Spleen (tissue), 13 donors: ENCODE measurements at places on chromosomes 2 and 18.

DNA sequence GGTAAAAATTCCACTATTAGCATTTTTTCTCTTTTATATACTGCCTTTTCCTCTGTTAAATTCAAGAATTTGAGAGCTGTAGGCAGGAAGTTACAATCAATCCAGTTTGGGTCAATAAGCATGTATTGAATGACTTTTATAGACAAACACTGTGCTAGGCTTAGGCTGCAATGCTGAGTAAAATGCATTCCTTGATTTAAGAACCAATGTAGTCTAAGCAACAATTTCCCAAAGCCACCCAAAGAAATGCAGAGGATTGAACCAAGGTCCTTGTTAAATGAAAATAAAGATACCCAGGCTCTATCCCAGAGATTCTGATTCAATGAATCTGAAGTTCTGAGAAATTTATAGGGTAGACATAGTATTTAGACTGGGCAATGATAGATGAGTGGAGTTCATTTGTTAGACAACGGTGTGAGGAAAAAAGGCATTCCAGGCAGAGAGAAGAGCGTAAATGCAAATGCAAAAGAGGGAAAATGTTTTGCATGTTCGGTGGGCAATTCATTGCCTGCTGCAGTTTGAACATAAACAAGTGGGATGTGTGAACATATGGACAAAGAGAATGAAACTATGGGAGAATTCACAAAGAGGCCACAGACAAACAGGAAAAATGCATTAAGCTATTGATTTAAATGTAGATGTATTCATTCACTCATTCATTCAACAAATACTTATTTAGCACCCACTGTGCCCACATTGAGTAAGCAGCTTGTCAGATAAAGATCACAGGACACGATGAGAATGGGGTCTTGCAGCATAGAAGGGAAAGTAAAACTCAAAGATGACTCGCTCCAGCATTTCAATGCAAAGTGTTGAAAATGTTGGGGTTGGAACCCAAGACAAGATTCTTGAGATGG lies 107.1 kb downstream of the EVA1A start:
- no peak for DNase-seq

- no peak for DNase-seq
Observed at GRCh38 chr18:62101321-62101721, 85.5 kb downstream of the PIGN start.

- no peak for DNase-seq
Observed at GRCh38 chr18:49613141-49613640, 51.3 kb downstream of the LIPG start.

- no peak for DNase-seq
Observed at GRCh38 chr2:40452786-40453185, 896 bp upstream of the SLC8A1 start.

DNA sequence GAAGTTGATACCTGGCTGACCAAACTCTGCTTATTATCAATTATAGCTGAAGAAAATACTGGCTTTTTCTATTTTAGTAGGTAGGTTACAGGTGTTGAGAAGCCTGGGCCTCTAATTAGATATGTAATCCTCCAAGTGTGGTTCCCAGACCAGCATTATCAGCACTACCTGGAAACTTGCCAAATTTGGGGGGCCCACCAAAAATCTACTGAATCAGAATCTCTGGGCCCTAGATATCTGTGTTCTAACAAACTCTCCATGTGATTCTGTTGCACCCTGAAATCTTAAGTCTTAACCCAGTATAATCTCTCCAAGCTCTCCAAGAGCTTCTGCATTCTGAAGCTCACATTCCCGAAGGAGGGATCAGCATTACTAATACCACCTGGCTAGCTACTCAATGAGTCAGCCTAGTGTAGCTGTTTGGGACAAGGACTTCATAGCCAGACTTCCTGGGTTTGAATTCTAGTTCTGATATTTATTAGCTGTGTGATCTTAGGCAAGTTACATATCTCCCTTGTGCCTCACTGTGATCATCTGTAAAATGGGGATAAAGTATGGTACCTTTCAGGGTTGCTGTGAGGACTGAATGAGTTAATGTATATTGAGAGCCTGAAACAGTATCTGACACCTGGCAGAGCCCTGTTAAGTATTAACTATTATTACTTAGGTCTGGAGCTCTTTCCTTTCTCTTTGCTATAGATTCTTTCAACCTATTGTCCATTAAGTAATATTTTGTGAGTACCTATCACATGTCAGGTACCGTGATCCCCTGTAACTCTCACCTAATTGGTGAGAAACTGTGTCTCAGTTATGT lies 94.1 kb upstream of the CD302 start:
- no peak for DNase-seq

DNA sequence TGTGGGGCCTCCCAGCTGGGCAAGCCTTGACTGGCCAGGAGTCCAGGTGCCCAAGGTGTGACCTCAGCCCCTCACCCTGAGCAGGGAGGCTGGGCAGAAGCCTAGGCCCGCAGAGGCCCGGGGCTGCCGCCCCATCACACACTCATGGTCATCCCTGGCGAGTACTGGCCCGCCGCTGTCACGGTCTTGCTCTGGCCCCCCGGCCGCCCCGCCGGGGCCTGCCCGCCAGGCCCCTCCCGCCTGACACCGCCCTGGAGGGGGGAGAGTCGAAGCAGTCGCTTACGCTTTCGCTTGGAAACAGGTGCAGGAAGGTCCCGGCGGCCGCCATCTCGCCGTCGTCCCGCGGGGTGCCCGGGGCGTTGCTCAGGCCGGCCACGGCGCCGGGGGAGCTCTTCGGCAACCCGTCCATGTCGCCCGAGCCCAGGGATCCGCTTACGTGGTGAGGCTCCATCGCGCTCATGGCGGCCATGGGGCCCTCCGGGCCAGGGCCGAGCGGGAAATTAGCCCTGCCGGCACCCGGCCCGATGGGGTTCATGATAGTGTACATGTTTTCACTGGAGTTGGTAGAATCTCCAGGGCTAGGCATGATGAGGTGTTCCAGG lies 26.6 kb upstream of the ANKRD62 start:
- DNase-seq, result no peak

- DNase-seq, result no peak
Observed at GRCh38 chr2:76711490-76711889, 810.7 kb downstream of the LRRTM4 start.

DNA sequence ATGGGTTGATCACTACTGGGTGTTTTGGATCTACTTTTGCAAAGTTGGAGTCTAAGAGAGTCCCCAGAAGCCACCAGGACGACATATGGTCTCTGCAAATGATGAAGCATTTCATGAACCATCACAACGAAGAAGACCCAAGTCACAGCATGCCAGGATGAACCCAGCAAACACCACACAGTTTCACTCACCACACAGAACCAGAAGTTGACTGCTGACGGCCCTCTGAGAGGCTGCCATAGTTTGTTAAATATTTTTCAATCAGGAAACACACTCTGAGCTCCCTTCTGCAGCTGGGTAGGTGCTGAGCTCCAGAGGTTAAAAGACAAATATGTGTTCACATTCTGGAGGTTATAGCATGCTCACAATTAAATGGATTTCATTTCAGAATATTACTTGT lies 271.4 kb downstream of the DCDC2C start:
- no peak for DNase-seq

DNA sequence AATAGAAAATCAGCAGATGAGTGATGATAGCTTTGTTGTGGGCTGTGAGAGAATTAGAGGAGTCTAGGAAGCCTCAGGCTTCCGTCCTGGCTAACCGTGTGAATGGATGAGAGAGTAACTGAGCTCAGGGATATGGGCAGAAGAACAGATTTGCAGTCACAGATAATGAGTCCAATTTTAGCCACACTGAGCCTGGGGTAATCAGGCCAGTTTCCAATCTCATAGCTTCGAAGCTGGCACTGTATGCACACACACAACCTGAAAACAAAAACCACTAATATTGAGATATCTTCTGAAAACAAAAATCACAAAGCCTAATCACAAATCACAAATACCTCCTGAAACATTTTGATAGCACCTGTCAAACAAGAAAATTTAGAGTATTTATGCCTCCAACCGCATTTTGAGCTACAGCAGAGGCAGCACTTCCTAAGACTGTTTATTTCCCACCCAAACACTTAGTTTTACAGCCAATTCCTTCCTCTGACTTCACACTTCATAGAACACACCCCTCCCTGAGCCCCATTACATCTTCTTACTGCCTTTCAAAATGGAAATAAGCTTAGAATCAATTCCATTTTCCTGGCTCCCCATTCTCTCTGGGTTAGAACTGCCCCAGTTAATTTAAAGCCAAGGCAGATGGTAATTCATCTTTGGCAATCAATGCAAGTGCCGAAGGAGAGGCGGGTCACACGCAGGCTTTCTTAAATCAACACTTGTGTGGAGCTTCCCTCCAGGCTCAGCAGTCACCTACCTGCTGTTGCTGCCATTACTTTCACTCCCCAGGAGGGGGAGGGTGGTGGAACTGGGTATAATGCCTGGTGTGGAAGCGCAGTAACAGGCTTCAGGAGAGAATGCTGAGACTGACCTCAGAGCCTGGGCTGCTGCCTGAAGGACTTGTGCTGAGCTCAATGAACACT lies 18.9 kb downstream of the TTR start:
- no peak for DNase-seq

- DNase-seq, result no peak
Observed at GRCh38 chr2:165109915-165110314, 93.9 kb downstream of the SCN3A start.

DNA sequence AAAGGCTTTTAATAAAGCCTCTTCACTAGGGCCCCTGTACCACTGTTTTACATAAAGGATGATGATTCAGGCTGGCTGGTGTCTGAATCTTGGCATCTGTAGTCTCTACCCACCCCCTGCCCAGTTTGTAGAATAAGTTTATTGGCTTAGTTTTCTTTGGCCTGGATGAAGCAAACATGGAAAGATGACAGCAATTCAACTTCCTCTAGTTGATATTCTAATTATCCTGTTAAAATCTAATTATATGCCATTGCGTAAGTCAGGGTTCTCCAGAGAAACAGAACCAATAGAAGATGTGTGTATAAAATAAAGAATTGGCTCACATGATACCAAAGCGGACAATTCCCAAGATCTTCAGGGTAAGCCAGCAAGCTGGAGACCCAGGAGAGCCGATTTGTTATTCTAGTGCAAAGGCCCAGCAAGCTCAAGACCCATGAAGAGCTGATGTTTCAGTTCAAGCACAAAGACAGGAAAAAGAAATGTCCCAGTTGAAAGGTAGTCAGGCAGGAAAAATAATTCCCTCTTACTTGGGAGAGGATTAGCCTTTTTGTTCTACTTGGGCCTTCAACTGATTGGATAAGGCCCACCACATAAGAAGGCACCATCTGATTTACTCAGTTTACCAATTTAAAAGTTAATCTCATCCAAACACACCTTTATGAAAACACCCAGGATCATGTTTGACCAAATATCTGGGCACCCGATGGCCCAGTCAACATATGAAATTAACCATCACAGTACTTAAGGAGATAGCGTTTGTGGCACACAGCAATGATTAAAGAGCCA lies 82.6 kb upstream of the LYPD1 start:
- no peak for DNase-seq

DNA sequence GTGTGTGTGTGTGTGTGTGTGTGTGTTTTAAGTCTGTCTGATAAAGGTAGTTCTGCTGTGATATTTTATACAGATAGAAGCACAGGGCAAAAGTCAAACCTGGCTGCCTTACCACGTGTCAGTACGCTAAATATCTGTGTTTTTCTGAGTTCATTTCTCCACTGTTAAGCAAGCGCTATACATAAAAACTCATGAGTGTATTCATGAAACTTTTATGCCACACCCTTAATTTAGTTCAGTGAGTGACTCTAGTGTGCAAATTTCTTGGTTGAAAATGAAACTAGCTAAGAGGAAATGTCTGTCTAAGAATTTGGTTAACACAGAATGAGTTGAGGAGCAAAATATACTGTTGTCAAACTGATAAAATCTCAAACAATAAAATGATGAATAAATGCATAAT lies 11.2 kb downstream of the CASP10 start:
- DNase-seq, result no peak

GRCh38 chr2:143850084-143850483 lies 669.8 kb downstream of the ZEB2 start:
- DNase-seq, result no peak

DNA sequence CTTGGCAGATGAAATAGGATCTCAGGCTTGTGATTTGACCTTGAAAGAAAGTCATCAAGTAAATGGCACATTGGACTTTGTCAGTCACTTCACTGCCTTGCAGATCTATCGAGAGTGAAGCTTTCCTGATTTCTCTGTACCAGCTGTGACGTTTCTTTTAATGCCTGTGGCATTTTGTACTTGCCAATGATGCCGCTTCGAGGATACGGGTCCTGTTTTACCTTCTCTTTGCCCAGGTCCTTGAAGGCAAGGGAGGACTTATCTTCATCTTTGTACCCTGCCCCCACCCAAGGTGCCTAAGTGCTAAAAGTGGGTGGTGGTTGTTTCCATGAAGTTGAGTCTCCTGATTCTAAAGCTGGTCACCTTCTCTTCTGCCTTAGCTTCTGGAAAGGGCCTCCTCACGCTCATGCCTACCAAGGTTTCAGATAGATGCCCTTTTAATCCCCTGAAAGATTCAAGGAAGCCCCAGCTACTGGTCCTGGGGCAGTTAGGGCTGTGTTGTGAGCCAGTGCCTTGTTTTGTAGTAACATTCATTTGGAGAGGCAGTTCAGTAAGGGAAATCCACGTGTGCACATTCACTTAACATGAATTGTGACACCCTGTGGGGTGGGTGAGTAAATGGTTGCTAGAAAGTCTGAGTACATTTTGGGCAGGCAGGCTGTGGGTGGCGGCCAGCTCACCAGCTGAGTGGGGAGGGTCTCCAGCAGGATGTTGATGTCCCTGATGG lies 6.1 kb downstream of the LBH start:
- DNase-seq, result peak; percentile 62

DNA sequence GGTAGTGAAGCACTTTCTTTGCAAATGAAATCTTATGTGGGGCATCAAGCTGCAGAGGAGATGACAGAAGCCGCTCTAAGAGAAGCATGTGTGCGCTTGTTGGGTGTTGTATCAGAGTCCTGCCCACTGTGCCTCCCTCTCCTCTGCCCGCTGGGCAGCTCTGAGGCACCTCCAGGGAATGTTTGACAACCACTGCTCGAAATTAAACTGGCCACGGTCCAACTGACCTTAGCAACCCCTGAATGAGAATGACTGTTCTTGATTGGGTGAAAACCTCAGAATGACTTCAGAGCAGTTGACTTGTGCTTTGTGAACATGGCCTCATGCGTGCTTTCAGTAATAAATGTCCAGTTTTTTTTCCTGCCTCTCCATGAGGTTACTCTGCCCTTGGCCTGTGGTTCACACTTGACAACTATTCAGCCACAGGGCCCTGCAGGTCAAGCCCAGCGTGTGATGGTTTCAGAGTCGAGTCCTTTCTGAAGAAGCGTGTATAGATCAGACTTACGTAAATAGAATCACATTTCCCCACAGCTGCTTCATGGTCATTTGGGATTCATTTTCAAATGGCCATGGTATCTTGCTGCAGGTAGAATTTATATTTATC lies 94.9 kb downstream of the SLC4A3 start:
- no peak for DNase-seq
